Activated T-helper 1 cell treated with Interleukin-2 at 50 U/mL for 16 hours (primary cell): ENCODE measurements at places on chromosomes 11 and 22.

DNA sequence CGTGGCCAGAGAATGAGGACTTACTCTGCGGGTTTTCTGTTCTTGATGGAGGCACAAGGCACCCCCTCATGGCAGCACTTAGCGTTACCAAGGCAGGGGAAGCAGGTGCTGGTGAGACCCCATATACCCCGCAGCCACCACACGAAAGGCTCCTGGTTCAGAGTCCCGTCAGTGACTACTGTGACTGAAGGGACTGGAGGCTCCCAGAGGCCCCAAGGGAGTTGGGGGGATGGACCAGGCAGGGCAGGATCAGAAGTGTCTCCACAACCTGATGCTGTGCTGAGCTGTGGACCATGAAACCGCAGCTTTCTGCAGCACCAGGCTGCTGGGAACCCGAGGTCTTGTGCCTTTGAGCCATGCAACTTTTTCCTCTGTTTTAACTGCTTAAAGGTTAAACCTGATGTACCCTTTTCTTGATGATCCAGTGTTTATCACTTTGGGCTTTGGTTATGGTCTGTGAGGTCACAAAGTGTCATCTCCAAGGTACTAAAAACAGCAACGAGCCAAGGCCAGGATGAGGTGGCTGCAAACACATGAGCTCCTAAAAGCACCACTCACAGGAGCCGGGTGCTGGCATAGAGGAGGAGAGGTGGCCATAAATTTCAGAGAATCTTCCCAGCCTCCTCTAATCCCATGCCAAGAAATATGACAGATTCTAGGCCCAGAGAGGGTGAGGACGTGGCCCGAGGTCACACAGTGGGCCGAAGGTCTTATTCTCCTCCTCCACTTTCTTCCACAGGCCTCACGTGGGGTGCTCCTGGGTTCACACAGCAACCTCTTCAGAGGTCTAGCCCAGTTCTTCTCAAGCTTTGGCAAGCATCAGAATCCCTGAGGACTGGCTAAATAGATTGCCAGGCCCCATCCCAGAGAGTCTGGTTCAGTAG, 4.2 kb upstream of the LRRC32 start:
- no peak for DNase-seq

DNA sequence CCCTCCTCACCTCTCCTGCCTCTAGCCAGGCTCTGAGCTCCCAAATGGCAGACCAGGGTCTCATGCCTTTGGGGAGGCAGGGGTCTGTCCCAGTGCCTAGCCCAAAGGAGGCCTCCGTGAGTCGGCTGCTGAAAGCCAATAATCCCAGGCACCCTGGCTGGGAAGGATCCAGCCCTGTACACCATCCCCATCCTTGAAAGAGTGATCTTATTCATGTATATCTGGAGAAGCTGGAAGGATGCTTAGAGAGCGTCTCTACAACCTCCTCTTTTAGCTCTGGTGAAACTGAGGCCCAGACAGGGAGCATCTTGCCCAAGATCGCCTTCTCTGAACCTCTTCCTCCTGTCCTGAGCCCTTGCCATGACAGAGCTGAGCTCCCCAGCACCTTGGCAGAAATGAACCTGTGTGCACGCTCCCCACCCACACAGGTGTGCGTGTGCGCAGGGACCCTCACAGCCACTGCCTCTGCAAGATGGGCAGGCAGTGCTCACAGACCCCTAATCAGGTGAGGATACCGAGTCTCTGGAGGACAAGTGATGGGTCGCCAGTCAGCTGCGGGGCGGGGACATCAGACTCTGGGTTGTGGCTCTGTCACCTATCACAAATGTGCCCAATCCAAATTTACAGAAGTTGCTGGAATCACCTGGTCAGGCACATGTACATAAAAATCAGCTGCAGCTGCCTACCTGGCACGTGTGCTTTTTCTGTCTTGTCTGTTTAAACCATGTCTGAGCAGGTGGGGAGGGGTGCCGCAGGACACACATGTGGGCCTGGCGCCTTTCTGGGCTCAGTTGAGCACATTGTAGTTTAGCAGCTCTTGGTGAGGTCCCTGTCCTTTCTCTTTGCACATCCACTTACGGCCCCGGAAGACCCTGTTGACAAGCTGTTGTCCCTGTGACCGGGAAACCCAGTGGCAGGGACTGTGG, 49.3 kb upstream of the WNT7B start:
- no peak for DNase-seq

- DNase-seq, result no peak
These were observed 5.4 kb downstream of the DEAF1 start for GRCh38 chr11:689625-690024.

GRCh38 chr11:112013497-112014164, 11.6 kb upstream of the DLAT start:
- no peak for DNase-seq

GRCh38 chr11:99333621-99334020, 312.9 kb downstream of the CNTN5 start:
- DNase-seq, result no peak

DNA sequence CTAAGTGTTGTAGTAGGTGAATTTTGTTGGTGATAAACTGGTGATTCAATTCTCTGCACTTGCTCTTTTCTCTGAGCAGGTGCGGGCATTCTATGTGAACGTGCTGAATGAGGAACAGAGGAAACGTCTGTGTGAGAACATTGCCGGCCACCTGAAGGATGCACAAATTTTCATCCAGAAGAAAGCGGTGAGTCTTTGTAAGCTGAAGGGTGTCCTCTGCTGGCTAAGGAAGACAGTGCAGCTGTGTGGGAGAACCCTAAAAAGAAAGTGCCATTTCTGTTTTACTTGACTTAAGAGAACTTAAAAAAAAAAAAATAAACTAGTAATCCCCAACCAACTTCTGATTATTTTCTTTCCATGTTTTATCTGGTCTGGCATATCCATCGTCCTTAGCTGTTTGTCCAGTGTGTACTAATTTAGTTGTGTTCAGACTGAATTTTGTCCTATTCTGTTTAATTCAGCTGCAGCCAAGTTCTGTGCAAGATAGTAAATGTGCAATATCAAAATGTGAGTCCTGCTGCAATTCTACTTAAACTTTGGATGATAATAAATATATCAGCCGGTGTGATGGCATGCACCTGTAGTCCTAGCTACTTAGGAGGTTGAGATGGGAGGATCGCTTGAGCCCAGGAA, 29.6 kb downstream of the CAT start:
- DNase-seq, result no peak

DNA sequence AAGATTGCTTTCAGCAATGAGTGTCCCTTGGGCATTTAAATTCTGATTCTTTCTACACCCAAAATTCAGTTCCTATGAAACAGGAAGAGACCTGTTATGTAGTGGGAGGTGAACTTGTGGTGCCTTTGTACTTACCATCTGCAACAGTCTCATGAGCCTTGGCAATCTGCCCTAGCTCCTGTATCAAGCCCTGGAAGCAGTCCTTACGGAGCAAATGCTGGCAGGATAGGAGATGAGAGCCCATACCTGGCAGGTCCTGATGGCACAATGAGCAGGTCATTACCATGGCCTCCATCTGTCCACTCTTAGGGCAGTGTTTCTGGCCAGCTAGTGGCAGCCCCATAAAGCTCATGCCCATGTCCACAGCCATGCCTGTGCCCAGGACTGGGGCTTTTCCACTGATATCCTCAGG, 10.8 kb downstream of the TRIM66 start:
- DNase-seq, result no peak

- no peak for DNase-seq
These were observed 112.6 kb downstream of the ST3GAL4 start for GRCh38 chr11:126468102-126468521.

- no peak for DNase-seq
These were observed 486 bp downstream of the PCNX3 start for GRCh38 chr11:65615950-65616574.

DNA sequence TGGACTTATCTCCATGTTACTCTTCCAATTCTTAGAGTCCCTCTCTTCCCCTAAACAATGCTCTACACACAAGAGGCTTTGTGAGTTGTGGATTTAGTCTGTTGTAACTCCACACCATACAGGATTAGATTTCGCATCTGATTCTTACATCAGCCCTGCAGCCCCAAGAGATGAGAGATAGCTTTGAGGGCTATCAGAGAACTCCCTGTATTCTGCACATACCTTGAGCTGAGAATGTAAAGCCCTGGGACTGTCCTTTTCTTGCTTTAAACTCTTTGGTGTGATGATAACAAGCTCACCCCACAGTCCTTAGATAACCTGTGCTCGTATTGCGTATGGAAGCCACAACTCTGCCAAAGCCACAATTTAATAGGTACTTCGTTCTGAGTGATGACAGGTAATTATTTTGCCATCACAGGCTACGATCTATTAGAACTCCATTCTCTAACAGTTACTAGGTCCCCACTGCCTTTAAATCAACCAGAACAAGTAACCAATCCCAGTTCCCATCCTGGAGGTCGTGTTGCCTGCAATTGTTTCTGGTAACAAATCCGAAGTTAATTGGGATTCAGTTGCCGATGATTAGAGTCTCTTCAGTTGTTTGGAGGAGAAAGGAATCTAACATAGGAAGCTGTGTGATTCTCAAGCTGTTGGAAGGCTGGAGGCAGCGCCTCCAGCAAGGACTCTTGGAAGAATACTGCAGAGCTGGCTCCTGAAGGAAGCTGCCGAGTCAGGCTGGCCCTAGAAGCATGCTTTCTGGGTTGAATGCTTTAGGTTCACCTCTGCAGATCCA, 1.3 kb upstream of the PARVG start:
- DNase-seq, result no peak

DNA sequence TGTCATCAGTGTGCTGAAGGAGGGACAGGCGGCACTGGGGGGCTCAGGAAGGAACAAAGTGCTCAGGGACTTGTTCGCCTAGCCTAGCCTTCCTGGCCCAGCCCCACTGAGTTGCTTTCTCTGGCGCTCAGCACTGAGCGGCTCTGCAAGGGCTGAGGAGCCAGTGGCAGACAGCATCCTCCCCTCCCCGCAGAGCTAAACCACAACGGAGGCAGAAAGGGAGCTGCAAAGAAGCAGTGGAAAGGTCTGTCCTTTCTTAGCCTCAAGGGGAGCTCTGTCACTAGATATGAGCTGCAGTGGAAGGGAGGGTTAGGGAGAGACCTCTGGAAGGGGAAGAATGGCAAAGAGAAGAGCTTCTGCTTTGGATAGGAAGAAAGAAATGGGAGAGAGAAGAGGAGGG, 89.7 kb upstream of the PHOX2A start:
- DNase-seq, result no peak

DNA sequence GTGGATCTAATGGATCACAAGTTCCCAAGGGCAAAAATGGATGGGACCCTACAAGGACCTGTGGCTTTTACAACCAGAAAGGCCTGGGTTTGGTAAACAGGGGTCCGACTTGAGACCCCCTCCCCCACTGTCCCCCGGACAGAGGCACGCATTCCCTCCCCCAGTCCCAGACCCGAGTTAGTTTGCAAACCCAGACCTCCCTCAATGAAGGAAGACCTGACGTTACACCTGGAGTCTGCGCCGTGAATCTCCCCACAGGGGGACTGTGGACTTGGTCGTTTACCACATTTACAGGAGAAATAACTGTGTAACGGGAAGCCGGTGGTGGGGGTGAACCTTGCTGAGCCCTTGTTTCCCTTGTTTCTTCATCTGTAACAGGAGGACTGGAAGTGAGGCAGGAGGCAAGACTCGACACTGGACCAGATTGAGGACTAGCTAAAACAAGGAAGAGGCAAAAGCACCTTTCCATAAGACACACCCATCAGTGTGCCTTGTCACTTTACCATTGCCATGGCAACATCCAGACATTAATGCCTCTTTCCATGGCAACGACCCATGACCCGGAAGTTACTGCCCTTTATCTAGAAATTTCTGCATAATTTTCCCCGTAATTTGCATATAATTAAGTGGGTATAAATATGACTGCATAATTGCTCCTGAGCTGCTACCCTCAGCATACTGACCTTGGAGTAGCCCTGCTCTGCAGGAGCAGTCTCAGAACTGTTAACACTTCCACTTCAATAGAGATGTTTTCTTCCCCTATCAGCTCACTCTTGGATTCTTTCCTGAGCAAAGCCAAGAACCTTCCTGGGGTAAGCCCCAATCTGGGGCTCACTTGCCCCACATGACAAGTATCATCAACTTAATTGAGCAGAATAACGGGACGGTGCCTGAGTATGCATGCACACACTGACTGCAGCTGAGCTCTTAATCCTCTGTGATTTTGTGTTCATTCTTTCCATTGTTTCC, 25.4 kb downstream of the PDGFB start:
- DNase-seq, result no peak

GRCh38 chr11:37503411-37504059, 905.5 kb upstream of the RAG2 start:
- DNase-seq, result no peak

DNA sequence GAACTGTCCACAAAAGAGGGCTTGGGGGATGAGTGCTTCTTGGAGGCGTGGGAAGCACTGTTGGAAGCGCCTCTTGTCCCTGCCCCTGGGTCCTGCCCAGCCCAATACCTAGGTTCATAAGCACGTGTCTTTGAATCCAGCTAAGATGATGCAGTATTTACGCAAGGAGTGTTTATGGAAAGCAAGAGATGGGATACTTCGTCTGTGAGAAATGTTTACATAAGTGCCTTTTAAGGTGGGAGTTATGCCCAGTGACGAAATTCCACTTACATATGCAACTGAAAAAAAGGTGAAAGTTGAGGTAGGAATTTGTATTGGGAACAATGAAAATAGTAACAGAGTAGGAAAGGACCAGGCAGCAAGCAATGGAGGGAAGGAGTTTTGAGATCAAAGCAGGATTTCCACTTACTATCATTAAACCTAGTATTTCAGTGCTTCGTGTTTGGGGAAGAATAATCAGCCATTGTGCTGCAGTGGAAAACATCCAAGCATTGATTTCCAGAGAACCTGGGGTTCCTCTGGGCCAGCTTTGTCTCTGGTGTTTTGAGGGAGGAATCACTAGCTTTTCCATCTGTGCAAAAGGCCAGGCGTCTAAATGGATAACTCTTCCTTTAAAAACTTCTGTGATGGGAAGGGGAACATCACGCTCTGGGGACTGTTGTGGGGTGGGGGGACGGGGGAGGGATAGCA, 115.3 kb upstream of the TTC12 start:
- no peak for DNase-seq

- DNase-seq, result no peak
These were observed 15.5 kb upstream of the BMAL1 start for GRCh38 chr11:13262096-13262495.

GRCh38 chr11:11363674-11364073, 10.6 kb upstream of the CSNK2A3 start:
- no peak for DNase-seq

DNA sequence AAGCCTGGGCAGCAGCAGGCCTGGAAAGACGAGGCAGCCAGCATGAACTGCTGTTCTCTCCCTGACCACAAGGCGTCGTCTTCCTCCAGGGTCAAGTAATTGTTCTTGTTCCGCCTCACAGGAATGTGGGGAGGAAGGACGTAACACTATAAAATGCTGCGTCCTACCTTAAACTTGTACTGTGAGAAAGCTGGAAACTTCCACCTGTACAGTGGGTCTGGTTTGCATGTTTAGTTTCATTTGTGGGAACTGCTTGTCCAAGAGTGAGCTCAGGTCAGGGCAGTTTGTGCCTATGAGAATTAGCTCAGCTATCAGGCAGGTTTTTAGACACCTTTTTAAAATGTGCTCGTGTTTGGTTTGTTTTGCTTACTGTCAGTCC, 55.2 kb downstream of the PANX1 start:
- DNase-seq, result no peak

GRCh38 chr22:30262917-30263741, 3.5 kb downstream of the OSM start:
- peak; percentile 64 for DNase-seq

GRCh38 chr11:2209900-2210321, 38.3 kb upstream of the TH start:
- DNase-seq, result no peak
